ENCODE measurements at places on chromosomes 16 and 17. TPM values are rescaled to one million over a fixed set of nuclear protein-coding genes. Genes with fewer than 3 reads are reported as not detected.

GRCh38 chr16:85062323-85062722 is 34.7 kb downstream of the KIAA0513 start:
- no peak for DNase-seq

- DNase-seq, result no peak
Measured at GRCh38 chr17:67116045-67116575, 71.8 kb downstream of the CACNG1 start.

GRCh38 chr17:9052921-9053320 is 31.6 kb downstream of the NTN1 start:
- DNase-seq, result no peak

DNA sequence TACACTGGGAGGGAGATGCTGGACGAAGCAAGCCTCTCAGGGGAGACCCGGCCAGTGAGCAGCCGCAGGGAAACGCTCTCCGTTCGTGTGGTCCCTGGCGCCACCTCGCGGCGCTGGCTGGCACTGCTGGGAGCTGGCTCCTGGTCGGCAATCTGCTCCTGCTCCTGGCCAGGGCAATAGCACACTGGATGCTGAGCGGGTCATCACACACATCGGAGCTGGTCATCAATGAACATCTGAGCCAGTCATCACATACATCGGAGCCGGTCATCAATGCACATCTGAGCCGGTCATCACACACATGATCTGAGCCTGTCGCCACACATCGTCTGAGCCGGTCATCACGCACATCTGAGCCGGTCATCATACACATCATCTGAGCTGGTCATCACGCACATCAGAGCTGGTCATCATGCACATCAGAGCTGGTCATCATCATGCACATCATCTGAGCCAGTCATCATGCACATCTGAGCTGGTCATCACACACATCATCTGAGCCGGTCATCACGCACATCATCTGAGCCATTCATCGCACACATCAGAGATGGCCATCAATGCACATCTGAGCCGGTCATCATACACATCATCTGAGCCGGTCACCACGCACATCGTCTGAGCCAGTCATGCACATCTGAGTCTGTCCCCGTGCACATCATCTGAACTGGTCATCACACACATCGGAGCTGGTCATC is 217.3 kb downstream of the RBFOX3 start:
- peak; percentile 43 for DNase-seq

DNA sequence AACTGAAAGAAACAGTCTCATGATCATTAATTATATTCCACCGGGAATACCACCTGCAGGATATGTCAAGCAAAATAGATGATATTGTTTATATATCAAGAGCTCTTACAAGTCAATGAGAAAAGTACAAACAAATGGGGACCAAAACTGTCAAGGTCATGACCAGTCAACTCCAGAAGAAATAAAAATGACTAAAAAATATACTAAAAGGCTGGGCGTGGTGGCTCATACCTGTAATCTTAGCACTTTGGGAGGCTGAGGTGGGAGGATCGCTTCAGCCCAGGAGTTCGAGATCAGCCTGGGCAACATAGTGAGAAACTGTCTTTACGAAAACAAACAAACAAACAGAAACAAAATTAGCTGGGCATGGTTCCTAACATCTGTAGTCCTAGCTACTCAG is 49.8 kb upstream of the SCNN1B start:
- DNase-seq, result no peak

- DNase-seq, result no peak
Measured at GRCh38 chr16:9800186-9800738, 382.0 kb downstream of the GRIN2A start.

DNA sequence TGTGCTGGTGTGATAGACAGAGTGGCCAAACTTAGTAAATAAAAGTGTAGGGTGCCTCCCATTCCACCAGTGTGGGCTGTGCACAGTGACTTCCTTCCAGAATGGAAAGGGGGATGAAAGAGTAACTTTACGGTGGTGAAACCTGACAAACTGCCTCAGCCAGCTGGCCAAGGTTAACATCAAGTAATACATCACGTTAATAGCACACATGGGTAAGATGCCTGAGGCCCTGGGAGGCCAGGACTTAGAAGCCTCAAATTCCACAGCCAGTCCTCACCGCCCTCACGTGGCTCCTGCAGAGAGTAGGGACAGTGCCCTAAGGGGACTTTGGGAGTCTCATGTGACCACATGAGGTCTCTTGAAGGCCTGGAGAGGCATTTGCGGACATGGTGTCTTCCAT is 14.1 kb downstream of the RMI2 start:
- no peak for DNase-seq

GRCh38 chr16:10579965-10580882 is at the start of gene EMP2:
Gene EMP2, minus strand, starts transcription at chr16:10580598. Its CDS starts 32,981 bp downstream, at chr16:10547617.
- DNase-seq, result peak; percentile 84

DNA sequence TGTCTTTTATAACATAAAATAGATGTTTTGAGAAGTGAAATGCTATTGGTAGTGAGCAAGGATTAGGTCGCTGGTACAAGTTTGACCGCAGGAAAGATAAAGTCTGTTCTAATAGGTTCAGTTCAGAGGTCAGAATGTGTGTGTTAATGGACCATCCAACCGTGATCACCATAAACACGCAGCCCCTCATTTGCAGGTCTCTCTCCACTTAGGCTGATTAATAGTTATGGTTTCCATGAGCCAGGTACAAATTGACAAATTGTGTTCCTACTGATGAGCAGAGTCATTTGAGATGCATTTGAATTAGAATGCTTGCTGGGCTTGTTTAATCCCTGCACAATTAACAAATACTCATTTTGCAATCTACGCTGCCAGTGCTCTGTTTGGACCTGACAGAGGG is 318.1 kb upstream of the GOT2 start:
- DNase-seq, result no peak

DNA sequence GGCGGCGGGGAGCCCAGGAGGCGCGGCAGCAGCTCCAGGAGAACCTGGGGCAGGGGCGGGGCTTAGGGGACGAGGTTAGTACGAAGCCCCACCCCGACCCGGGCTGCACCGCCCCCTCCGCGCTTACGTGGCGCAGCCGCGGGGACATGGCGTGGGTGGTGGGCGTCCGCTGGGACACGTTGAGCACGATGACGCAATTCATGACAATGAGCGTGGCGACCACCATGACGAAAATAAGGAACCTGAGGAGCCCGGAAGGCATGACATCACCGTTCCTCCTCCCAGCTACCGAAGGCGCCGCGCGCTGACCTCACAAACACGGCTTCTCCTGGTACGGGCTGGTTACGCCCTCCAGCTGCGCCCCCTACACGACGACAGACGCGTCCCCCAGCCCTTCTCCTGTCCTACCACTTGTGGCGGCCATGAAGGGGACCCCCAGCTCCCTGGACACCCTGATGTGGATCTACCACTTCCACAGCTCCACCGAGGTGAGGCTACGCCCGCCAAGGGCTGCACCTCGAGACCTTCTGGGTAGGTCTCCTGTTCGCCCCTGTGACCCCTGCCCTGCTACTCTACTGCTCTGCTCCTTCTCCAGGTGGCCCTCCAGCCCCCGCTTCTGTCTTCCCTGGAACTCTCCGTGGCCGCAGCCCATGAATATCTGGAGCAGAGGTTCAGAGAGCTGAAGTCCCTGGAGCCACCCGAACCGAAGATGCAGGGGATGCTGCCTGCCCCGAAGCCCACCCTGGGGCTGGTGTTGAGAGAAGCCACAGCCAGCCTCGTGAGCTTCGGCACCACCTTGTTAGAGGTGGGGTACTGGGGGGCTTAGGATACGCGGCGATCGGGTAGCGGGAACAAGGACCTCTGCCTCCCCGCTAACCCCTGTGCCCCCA is at the start of gene C17orf107:
Gene C17orf107 (plus strand): TSS at position 196 of the 890 bp plus-strand sequence. CDS start 227 bp downstream, at position 423.
- peak; percentile 94 for DNase-seq

DNA sequence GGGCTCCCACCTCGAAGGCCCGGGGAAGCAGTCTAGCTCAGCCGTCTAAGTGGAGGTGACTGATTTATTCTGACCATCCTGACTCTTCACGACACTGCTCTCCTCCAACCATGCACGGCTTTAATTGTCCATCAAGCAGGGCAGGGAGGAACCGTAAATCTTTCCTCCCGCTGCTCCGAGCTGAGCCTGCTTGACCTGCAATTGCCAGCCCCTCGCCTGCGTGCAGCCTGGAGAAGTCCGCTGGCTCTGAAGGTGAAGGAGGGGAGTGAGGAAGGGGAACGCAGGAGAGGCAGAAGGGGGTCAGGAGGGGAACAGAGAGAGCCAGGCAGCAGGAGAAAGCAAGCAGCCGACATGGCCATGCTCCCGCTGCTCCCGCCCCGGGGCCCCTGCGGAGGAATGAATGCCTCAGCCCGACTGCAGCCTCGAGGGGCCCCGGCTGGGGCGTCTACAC is 10.1 kb downstream of the RBFOX3 start:
- no peak for DNase-seq

GRCh38 chr16:85134076-85134788 is 22.0 kb upstream of the CIBAR2 start:
- DNase-seq, result no peak

- no peak for DNase-seq
Measured at GRCh38 chr16:55508271-55508921, 476 bp upstream of the LPCAT2 start.

DNA sequence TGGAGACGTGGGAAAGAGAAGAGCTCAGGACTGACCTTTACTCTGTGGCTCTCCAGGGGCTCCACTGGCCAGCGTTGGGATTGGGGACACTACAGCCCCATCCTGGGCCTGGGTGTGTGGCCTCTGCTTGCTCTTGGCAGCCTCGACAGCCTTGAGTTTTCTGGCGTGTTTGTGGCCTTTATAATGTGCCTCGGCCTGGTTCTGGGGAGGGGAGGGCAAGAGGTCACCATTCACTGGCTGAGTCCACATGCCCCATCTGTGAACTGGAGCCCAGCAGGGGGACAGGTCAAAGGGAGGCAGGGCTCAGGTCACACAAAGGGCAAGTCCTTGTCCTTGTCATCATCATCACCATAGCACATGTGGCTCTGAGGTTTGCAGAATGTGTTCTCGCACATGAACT is 11.7 kb downstream of the NKIRAS2 start:
- no peak for DNase-seq

DNA sequence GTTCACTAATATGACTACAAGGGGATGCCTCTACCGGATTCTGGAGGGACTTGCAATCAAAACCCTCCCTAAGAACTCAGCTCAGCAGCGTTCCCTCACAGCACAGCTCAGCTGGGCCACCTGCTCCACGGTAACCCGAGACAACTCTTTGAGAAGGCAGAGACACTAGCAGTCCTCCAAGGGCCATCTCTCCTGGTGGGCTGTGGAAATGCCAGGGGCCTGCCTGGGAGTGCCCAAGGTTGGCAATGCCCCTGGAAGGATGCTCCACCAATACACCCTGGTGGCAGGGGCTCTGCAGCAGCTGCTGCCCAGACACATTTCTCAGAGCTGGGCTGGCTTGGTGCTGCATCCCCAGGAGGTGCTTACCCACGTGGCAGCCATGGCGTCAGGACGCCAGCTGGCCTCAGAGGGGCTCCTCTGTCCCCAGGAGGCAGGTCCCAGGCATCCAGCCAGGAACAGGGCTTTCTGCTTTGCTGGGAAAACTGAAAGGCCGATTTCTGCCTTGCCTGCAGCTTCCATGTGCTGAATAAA is 16.5 kb downstream of the CDIP1 start:
- no peak for DNase-seq

DNA sequence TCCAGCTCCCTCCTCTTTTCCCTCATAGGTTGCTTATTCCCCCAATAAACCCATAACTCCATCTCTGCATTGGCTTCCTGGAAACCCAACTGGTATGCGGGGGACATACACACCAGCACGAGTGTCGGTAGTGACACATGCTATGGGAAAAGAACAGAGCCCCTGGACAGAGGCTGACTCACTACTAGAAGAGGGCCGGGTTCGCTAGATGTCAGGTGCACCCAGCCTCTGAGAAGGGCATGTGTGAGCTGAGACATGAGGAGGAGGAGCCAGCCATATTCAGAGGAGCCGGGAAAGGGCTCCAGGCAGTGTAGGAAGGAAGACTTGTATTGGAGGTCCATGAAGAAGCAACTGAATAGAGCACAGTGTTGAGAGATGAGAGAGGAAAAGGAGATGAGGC is 241.1 kb downstream of the SOX9 start:
- no peak for DNase-seq

DNA sequence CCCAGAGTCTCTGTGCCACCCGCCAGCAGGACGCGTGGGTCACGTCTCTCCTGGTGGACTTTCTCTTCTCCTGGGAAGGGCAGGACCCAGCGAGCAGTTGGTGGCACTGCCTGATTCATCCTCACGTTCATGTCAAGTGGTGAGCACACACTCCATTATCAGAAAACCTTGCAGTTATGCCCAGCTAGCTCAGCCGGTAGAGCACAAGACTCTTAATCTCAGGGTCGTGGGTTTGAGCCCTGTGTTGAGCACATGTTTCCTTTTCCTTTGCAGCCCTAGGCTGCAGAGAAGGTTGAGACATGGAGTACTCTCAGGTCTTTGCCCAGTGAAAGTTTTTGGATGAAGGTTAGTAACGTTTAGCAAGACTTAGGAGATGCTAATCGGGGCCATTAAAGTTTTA is 8.0 kb downstream of the OR1F1 start:
- no peak for DNase-seq

The ZG16B gene
- total RNA-seq, result 40.9 TPM

The KSR1 gene
- 29.1 TPM for total RNA-seq

The HOXB6 gene
- 43.3 TPM for total RNA-seq

The TNFRSF13B gene
- total RNA-seq, result 0.79 TPM

The EVI2A gene
- 3.4 TPM for total RNA-seq

The CA7 gene
- 157 TPM for total RNA-seq

The SLFN12 gene
- 3.8 TPM for total RNA-seq

Measured in left colon (tissue), 2 donors.